ENCODE measurements at places on chromosomes 13 and 19.

DNA sequence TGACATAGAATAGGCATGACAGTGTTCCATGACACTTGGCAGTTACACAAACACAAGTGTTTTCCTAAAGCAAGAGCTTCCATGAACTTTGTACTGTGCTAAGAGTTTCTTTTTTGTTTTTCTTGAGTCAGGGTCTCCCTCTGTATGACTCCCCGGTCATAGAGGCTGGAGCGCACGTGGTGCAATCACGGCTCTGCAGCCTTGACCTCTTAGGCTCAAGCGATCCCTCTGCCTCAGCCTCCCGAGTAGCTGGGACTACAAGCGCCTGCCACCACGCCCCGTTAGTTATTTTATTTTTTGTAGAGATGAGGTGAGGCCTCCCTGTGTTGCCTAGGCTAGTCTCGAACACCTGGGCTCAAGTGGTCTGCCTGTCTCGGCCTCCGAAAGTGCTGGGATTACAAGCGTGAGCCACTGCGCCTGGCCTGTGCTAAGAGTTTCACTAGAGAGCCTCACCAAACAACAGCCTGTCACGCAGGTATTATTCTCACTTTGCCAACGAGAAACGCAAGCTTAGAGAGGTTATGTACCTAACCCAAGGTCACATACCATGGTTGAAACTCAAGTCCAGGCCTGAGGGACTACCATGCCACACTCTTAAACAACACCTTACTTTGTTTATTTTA lies 355.9 kb downstream of the KLF12 start:
- DNase-seq, result no peak

DNA sequence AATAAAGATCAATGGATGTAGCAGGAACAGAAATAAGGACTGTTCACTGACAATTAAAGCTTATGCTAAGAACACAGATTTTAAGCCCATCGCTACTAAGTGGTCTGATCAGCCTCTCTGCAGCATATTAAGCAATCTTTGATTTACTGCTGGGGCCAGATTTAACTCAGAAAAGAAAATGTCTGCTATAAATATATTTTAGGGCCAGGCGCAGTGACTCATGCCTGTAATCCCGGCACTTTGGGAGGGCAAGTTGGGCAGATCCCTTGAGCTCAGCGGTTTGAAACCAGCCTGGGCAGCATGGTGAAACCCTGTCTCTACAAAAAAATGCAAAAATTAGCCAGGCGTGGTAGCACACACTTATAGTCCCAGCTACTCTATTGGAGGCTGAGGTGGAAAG lies 43.0 kb downstream of the METTL21C start:
- DNase-seq, result no peak

- DNase-seq, result no peak
These were observed 144.9 kb downstream of the MIPEP start for GRCh38 chr13:23744315-23744714.

GRCh38 chr19:2494084-2494446 lies 18.1 kb downstream of the GADD45B start:
- no peak for DNase-seq

Measured in NCI-H1694 (cell line).